ENCODE measurements at places on chromosomes 7 and 10. TPM values are rescaled to one million over a fixed set of nuclear protein-coding genes. Genes with fewer than 3 reads are reported as not detected.
A peak's percentile ranks its signal among the peaks of the same experiment; 100 is the strongest.

The IFIT2 gene
- total RNA-seq, result 42.0 TPM

The HTR7 gene
- total RNA-seq, result 0.89 TPM

The AS3MT gene
- 0.34 TPM for total RNA-seq

The CYP3A4 gene
- not detected for total RNA-seq

The RNF32 gene
- total RNA-seq, result 2.7 TPM

The GPR158 gene
- total RNA-seq, result 0.12 TPM

The RAPGEF5 gene
- total RNA-seq, result 1.0 TPM

The C7orf57 gene
- not detected for total RNA-seq

- DNase-seq, result no peak
- no peak overlapping the region for H3K27ac ChIP-seq
- peaks cover 18% of the 10 kb centered on the region for H3K4me1 ChIP-seq
- no peaks in the 10 kb centered on the region for H3K36me3 ChIP-seq
- peaks cover 7% of the 10 kb centered on the region for H3K27me3 ChIP-seq
These were observed 61.9 kb upstream of the LANCL2 start for GRCh38 chr7:55303220-55303619.

DNA sequence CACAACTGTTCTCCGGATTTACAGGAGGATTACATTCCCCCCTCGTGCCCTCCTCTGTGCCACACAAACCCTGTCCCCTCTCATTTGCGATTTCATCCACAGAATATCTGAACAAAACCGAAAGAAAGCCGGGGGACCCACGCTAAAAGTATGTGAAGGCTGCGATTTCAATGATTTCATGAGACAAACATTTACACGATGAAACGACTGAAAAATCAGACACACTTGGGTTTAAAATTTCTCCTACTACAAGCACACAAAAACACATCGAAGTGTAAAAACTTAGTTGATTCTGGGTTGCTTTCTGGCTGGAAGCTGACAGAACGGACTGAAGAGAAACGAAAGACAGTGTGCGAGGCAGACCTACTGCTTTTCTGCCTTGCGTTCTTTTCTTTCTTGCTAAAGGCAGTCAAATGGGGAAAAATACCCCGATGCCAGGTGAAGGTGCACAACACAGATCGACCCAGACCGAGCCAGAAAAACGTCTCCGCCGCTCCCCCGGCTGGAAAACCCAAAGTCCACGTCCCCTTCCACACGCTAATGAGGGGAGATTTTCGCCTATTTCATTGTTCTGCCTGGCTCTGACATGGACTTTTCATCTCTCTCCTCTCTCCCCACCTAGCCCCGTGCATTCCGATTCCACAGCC is 1.2 kb downstream of the HIPK2 start:
- H3K4me1 ChIP-seq, result peaks cover 31% of the 10 kb centered on the region
- H3K27ac ChIP-seq, result peak overlapping the region; percentile 88
- peaks cover 3% of the 10 kb centered on the region for H3K36me3 ChIP-seq
- peak; percentile 52 for DNase-seq
- H3K4me3 ChIP-seq, result peak overlapping the region; percentile 93
- H3K27me3 ChIP-seq, result no peaks in the 10 kb centered on the region

GRCh38 chr7:4631380-4632179 is 50.5 kb upstream of the FOXK1 start:
- H3K4me3 ChIP-seq, result peak overlapping the region; percentile 30
- H3K4me1 ChIP-seq, result peaks cover 11% of the 10 kb centered on the region
- DNase-seq, result peak; percentile 83
- no peak overlapping the region for H3K27ac ChIP-seq
- H3K27me3 ChIP-seq, result peaks cover 8% of the 10 kb centered on the region

DNA sequence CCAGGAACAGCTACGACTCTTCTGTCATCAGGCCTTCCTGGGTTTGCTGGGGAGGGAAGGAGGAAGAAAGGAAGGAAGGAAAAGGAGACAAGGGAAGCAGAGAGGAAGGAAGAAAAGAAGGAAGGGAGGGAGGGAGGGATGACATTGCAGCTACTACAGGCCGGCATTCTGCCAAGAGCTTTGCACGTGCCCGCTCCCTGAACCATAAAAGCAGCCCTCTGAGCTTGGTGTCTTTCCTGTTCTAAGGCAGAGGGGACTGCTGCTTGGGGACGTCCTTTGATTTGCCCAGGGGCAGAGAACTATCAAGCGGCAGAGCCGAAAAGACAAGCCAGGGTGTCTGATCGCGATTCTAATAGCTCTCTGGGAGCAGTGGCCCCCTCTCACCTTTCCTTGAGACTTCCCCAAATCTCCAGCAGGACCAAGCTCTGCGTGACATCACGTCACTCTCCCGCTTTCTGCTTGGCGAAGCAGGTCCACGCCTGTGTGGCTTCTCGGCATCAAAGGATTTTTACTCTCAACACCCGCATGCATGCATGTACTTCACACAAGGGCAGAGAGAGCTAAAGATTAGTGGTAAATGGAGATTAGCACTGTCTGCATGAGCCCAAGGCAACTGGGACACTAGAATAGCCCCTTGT is 167.8 kb upstream of the AUTS2 start:
- no peaks in the 10 kb centered on the region for H3K27me3 ChIP-seq
- H3K4me3 ChIP-seq, result no peak overlapping the region
- peaks cover 11% of the 10 kb centered on the region for H3K4me1 ChIP-seq
- H3K27ac ChIP-seq, result no peak overlapping the region

GRCh38 chr10:112783351-112784021 is 166.6 kb upstream of the TCF7L2 start:
- H3K27me3 ChIP-seq, result no peaks in the 10 kb centered on the region
- no peak overlapping the region for H3K27ac ChIP-seq
- H3K4me1 ChIP-seq, result peaks cover 1% of the 10 kb centered on the region
- no peak for DNase-seq
- no peaks in the 10 kb centered on the region for H3K36me3 ChIP-seq
- no peak overlapping the region for H3K4me3 ChIP-seq

DNA sequence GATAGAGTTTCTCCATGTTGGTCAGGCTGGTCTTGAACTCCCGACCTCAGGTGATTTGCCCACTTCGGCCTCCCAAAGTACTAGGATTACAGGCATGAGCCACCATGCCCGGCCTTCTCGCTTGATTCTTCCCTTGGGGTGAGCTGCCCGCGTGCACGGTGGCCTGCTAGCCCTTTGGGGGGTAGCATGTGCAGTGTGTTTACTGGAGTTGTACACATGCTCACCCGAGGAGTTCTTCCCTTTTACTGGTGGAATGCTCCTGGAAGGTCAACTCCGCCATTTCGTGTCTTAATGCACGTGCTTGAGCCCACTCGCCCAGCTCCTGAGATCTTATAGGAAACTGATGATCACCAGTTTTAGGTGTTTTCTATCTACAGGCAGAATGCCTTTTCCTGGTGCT is 17.0 kb upstream of the ADAMTS14 start:
- peak overlapping the region; percentile 98 for H3K27ac ChIP-seq
- no peaks in the 10 kb centered on the region for H3K27me3 ChIP-seq
- H3K36me3 ChIP-seq, result no peaks in the 10 kb centered on the region
- no peak for DNase-seq
- H3K4me1 ChIP-seq, result peaks cover 36% of the 10 kb centered on the region

- H3K4me1 ChIP-seq, result peaks cover 26% of the 10 kb centered on the region
- H3K36me3 ChIP-seq, result no peaks in the 10 kb centered on the region
- no peak overlapping the region for H3K27ac ChIP-seq
- no peaks in the 10 kb centered on the region for H3K27me3 ChIP-seq
- DNase-seq, result no peak
These were observed 30.5 kb downstream of the GNA12 start for GRCh38 chr7:2813350-2814185.

GRCh38 chr10:79084012-79084971 is 15.5 kb downstream of the ZMIZ1 start:
- no peaks in the 10 kb centered on the region for H3K36me3 ChIP-seq
- H3K4me3 ChIP-seq, result no peak overlapping the region
- H3K27me3 ChIP-seq, result no peaks in the 10 kb centered on the region
- peak overlapping the region; percentile 97 for H3K27ac ChIP-seq
- H3K4me1 ChIP-seq, result peaks cover 65% of the 10 kb centered on the region

GRCh38 chr10:78588194-78588811 is 480.5 kb upstream of the ZMIZ1 start:
- H3K4me1 ChIP-seq, result no peaks in the 10 kb centered on the region
- no peaks in the 10 kb centered on the region for H3K36me3 ChIP-seq
- H3K27me3 ChIP-seq, result peaks cover 3% of the 10 kb centered on the region
- H3K4me3 ChIP-seq, result no peak overlapping the region

DNA sequence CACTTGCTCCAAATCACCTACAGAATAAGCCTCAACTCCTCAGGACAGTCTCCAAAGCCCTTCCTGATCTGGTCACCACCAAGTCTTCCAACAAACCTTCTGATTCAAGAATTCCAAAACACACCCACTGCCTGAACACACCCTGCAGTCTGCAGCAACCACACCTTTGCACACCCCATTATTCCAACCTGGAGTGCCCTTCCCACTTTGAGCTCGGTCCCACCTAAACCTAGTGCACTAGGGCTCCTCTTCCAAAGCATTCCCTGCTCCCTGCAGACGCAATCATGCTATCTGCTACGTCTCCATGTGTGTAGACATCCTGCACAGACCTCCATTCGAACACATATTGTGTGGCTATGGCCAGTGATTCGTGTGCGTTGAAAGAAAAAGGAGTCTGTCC is 289.3 kb downstream of the GRID1 start:
- DNase-seq, result no peak
- H3K4me3 ChIP-seq, result no peak overlapping the region
- H3K27ac ChIP-seq, result no peak overlapping the region

- H3K36me3 ChIP-seq, result no peaks in the 10 kb centered on the region
- no peaks in the 10 kb centered on the region for H3K27me3 ChIP-seq
- no peak for DNase-seq
- no peaks in the 10 kb centered on the region for H3K4me1 ChIP-seq
- no peak overlapping the region for H3K4me3 ChIP-seq
- H3K27ac ChIP-seq, result no peak overlapping the region
These were observed 467.0 kb upstream of the POT1 start for GRCh38 chr7:125396466-125397151.

GRCh38 chr10:33388382-33388781 is 53.9 kb upstream of the NRP1 start:
- DNase-seq, result no peak
- H3K4me1 ChIP-seq, result no peaks in the 10 kb centered on the region
- no peak overlapping the region for H3K27ac ChIP-seq
- no peaks in the 10 kb centered on the region for H3K27me3 ChIP-seq
- no peaks in the 10 kb centered on the region for H3K36me3 ChIP-seq

GRCh38 chr7:141144921-141145629 is 71.2 kb downstream of the TMEM178B start:
- no peaks in the 10 kb centered on the region for H3K36me3 ChIP-seq
- no peak for DNase-seq
- no peaks in the 10 kb centered on the region for H3K4me1 ChIP-seq
- H3K4me3 ChIP-seq, result no peak overlapping the region
- no peak overlapping the region for H3K27ac ChIP-seq

GRCh38 chr10:97217299-97217698 is 31.5 kb upstream of the SLIT1 start:
- no peaks in the 10 kb centered on the region for H3K36me3 ChIP-seq
- peaks cover 6% of the 10 kb centered on the region for H3K4me1 ChIP-seq
- no peak overlapping the region for H3K27ac ChIP-seq
- no peak for DNase-seq

DNA sequence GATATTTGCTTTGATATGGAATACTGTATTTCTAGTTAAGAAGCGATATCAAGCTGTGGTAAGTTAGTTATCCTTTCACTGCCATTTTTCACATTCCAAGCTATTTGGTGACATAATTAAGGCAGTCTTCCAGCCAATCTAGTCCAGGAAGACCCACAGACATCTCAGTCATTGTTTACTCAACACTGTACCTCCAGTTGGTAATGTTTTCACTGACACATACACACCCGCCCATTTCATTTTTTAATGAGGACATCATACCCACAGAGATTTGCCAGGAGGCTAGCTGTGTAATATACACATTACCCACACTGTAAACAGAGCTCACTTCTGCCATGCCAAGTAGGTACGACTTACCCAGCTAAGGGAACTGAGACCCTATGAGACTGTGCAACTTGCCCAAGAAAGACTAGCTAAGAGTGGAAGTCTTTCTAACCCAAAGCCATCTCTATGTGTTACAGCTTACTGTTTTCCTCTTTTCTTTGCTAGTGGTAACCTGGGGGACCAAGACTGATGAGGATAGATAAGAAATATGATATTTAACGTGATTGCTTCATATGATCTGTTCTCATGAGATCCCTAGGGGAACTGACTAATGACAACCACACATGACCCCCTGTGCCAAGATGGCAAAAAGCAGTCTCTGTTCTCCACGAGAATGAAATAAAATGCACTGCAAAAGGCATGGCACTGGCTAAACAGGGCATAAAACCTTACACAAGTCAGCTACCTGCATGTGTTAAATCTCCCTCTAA is 179.0 kb downstream of the DGKI start:
- H3K4me1 ChIP-seq, result peaks cover 46% of the 10 kb centered on the region
- no peak overlapping the region for H3K4me3 ChIP-seq
- H3K27ac ChIP-seq, result peak overlapping the region; percentile 91
- peak; percentile 97 for DNase-seq

GRCh38 chr7:3157566-3158287 is 114.1 kb upstream of the CARD11 start:
- H3K4me3 ChIP-seq, result no peak overlapping the region
- DNase-seq, result peak; percentile 48
- H3K36me3 ChIP-seq, result no peaks in the 10 kb centered on the region

GRCh38 chr10:17648243-17649035 is 4.5 kb downstream of the STAM start:
- H3K27me3 ChIP-seq, result no peaks in the 10 kb centered on the region
- peaks cover 35% of the 10 kb centered on the region for H3K4me1 ChIP-seq

DNA sequence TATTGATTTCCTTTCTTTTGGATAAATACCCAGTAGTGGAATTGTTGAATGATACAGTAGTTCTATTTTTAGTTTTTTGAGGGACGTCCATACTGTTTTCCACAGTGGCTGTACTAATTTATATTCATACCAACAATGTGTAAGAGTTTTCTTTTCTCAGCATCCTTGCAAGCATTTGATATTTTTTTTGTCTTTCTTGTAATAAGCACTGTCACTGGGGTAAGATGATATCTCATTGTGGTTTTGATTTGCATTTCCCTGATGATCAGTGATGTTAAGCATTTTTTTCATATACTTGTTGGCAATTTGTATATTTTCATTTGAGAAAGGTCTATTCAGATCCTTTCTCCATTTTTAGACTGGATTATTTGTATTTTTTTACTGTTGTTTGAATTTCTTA is 308.7 kb downstream of the PTEN start:
- no peaks in the 10 kb centered on the region for H3K27me3 ChIP-seq
- DNase-seq, result no peak
- no peak overlapping the region for H3K27ac ChIP-seq

GRCh38 chr7:133309333-133309732 is 56.5 kb downstream of the EXOC4 start:
- peaks cover 13% of the 10 kb centered on the region for H3K36me3 ChIP-seq
- no peak overlapping the region for H3K4me3 ChIP-seq
- no peaks in the 10 kb centered on the region for H3K27me3 ChIP-seq

Measured in astrocyte (in vitro differentiated cells and primary cell).